GM13976 (cell line): ENCODE measurements at places on chromosomes 12 and 14.

DNA sequence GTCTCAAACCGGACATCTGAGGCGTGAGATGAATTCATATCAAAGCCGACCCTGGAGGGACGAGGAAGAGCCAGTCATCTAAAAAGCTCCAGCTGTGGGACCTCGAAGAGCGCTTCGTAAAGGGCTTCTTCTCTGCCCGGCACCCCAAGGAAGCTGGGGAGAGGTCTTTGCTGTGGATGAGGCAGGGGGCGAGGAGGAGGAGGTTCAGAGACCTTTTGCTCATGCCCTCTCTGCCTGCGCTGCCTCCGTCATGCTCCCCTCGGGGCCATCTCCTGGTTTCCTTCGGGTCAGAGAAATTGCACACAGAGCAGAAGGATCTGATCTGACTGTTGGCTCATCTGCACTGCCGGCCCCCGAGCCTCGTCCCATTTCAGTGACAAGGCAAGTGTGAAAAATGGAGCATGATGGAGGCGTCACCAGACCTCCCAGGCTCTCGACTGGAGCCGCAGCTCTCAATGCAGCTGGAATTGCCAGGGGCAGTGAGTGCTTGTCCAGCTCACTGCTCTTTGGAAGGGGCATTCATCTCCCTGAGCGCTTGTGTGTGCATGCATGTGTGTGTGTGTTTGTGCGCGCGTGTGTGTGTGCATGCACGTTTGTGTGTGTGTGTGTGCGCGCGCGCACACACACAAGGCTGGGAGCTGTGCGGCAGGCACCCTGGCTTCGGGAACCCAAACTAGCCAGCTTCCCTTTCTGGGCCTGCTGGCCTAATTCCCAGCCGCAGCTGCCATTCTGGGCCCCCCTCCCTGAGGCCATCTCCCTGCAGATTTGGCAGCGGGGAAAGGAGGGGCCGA, 9.2 kb downstream of the CABP1 start:
- DNase-seq = no peak

DNA sequence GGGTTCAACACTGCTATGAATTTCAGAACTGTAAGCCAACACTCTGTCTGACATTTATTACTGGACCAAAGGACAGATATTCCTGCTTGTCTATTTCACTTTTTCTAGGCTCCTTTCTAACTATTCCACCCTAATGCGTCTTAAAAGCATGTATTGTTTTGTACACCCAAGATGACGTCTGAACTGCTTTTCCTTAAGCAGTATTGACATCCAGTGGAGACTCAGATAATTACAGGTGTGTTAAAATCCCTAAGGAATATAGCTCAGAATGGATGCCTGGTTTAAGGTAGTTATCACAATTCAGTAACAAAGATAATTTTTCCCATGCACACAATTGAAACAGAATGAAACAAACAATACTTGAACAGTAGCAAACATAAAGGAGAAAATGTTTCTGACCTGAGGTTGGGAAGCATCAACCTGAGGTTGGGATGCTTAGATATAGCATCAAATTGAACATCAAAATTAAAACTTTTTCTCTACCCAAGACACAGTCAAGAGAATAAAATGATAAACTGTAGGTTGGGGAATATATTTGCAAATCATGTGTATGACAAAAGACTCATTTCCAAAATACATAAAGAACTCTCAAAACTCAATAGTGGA, 93.7 kb upstream of the PTPRR start:
- DNase-seq = no peak

- no peak for DNase-seq
Measured at GRCh38 chr12:123242116-123242904, 9.1 kb downstream of the MTRFR start.

DNA sequence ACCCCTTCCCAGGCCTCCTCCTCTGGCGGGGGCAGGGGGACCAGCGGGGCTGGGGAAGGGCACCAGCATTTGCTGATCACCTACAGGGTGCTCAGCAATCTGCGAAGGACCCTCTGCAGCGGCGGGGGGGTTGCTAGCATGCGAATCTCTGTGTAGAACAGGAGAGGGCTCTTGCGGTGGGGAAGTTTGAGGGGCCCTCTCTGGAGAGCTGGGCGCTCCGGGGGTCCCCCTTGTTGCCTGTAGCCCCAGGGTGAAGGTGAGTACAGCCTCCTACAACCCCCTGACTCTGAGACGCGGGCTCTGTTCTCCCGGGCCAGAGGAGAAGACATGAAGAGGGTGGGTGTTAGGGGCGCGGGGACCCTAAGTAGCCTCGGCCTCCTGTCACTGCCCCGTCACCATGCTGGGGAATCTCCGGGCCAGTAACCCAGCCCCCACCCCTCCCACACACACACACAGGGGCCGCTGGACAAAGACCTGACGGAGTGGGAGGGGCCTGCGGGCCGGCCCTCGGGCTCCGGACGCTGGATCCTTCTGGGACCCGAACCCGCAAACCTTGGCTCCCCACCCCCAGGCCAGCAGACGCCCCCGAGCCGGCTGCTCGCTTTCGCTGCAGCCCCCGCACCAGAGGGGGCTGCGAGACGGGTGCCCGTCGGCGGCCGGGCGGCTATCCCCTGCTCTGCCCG, 734 bp downstream of the FIGNL2 start:
- no peak for DNase-seq

- DNase-seq = peak; percentile 27
Measured at GRCh38 chr12:93137656-93138612, 208.8 kb upstream of the EEA1 start.

DNA sequence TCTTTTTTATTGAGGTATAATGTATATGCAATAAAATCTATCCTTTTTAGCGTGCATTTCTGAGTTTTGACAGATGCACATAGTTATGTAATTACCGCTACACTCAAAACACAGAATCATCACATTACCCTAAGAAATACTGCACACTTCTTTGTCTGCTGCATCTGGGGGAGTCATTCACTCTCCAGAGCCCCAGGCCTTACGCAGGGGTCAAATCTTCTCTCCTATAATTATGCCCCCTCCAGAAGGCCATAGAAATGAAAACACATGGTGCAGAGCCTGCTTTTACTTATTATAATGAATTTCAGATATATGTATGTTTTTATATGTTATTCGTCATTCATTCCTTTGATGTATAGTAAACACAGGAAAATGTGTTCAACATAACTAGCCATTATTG, 296.5 kb upstream of the TMEM132C start:
- DNase-seq = no peak

DNA sequence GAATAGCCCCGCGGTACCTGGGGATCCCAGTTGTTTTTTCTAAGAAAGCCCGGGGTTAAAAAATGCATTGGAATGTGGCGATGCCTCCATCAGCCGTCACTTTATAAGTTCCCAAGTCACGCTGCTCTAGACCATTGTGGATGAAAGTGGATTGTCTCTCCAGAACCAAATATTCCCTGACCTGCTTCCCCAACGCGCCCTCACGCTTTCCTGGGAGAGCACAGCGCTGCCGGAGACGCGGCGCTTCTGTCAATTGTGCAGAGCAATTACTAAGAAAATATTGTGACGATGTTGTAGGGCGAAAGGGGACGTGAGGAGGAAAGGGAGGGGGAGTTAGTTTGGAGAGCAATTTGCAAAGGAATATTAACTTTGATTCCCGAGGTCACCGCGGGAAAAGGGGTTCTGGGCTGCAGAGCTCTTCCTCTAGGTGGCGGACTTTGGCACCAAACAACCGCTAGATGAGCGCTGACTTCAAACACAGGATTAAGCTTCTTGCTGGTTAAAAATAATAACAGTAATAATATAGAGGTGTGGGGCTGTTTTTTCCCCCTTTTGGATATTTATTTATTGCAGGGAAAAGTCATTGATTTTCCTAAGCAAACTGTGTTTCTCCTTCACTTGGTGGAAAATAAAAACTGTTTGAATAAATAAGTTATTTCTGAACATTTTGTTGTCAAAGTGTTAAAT, 9.6 kb upstream of the FOXG1 start:
- peak; percentile 57 for DNase-seq

GRCh38 chr14:22748206-22748605, 18.3 kb upstream of the OXA1L start:
- no peak for DNase-seq

GRCh38 chr12:1197264-1198018, 206.4 kb downstream of the ERC1 start:
- DNase-seq = no peak

GRCh38 chr14:94401083-94401482, 12.7 kb upstream of the SERPINA1 start:
- DNase-seq = no peak

DNA sequence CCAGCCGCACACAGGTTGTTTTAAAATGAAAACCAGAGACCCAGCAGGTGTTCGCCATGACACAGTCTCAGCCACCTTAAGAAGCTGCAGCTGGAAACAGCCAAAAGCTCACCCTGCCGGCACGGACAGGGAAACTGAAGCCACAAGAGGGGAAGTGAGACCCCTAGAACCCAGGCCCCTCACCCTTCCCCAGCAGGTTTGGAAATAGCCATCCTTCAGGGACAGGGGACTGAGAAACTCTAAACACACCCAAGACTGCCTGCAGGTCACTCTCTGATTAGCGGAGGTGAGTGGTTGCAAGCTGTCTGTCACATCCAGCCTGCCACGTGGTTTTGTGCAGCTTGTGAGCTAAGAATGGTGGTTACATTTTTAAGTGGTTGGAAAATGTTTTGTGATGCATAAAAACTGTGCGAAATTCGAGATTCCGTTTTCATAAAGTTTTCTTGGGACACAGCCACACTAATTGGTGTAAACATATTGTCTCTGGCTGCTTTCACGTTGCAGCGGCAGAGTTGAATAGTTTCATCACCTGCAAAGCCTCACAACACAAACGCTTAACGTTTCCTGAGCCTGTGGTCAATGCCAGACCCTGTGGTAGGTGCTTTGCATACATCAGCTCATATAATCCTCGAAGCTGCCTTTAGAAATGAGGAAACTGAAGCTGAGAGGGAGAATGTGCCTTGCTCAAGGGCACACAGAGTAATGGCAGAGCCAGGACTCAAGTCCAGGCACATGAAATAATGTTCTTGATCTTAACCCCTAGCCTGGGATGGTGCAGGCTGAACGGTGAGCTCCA, 1.7 kb upstream of the SELPLG start:
- peak; percentile 75 for DNase-seq

- no peak for DNase-seq
Measured at GRCh38 chr12:88600272-88600671, 20.0 kb upstream of the KITLG start.

- no peak for DNase-seq
Measured at GRCh38 chr12:88737838-88738472, 157.7 kb upstream of the KITLG start.

GRCh38 chr14:42994051-42994736, 1387.5 kb downstream of the LRFN5 start:
- no peak for DNase-seq

DNA sequence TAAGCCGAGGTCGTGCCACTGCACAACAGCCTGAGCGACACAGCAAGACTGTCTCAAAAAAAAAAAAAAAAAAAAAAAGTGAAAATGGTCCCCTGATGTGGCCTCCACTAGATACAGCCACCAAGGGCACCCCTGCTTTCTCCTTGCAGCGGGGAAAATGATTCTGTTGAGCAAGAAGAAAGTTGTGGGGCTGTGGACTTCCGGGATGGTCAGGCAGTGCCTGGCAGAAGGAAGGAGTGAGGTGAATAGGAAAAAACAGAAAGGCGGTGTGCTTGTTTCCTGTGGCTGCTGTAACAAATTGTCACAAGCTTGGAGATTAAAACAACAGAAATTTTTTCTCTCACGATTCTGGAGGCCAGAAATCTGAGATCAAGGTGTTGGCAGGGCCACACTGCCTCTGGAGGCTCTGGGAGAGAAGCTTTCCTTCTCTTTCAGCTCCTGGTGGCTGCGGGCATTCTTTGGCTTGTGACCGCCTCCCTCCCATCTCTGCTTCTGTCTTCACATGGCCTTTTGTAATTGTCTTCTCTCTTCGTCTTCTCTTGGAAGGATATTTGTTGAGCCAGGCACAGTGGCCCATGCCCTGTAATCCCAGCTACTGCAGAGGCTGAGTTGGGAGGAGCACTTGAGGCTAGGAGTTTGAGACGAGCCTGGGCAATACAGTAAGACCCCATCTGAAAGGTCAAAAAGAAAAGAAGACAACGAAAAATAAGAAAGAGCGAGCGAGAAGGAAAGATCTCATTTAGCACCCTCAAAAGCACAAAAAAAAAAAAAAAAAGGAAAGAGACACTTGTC, 116.6 kb upstream of the MED13L start:
- DNase-seq = no peak

DNA sequence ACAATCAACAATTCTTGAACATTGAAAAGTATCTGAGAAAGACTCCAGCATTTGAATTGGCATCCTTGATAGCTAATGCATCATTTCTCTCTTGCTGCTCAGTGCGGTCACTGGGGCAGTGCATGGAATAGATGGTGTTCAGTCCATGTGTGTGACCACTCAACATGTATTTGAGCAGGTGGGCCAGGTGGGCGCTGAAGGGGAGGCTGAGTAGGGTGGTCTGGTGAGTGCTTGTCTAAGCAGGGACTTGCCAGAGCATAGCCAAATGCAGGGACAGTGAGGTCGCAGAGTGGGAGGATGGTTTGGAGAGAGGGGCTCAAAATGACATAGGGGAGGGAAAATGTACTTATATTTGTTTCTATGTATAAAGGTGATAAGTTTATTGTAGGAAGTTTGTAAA, 409.0 kb downstream of the TMEM121 start:
- no peak for DNase-seq

DNA sequence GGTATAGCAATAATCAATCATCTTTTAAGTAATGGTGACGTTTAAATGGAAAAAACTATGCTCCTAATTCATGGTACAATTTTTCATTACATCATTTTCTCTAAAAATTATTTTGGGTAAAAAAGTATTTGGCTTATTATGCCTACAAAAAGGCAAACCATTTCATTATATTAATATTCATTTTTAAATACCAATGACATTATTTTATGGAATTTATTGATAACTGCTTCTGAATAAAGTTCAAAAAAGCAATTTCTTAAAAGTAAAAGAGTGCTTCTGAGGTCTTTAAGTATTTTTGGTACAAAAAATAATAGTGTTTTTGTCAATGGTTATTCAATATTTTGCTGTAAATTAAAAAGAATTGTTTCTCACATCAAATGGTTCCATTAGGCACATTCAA, 12.2 kb downstream of the SLC38A2 start:
- DNase-seq = no peak

- DNase-seq = peak; percentile 52
Measured at GRCh38 chr12:4579305-4580102, 17.5 kb downstream of the DYRK4 start.
